Hypothalamus (tissue), 51 donors: ENCODE measurements at places on chromosomes 2 and 18.

DNA sequence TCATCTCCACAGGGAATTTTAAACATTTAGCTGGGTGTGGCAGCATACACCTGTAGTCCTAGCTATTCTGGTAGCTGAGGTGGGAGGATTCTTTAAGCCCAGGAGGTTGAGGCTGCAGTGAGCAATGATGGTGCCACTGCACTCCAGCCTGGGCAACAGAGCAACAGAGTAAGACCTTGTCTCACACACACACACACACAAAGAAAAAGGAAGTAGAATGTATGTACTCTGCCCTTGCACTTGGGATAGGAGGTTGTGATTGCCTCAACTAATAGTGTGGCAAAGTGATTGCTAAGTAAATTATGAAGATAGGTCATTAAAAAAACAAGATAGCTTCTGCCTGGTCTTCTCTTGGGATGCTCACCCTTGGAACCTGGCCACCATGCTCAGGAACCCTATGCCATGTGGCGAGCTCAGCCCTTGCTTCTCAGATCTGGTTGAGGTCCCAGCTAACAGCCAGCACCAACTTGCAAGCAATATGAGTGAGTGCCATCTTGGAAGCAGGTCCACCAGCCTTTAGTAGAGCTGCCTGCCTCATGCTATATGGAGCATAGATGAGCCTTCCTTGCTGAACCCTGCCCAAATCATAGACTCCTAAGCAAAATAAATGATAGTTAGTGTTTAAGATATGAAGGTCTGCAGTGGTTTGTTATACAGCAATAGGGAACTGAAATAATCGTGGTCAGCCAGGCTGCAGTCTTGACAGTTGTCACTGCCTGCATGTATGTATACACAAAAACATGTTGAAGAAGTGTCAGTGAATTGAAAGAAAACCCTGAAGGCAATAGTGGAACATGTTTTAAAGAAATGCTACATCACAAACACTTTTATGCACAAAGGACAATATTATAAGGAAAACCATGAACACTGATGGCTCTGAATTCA, 30.1 kb upstream of the PNO1 start:
- DNase-seq, result no peak

GRCh38 chr2:60461421-60462108, 91.9 kb downstream of the BCL11A start:
- DNase-seq, result no peak

- DNase-seq, result no peak
Measured at GRCh38 chr2:151032741-151033191, 228.9 kb downstream of the RBM43 start.

DNA sequence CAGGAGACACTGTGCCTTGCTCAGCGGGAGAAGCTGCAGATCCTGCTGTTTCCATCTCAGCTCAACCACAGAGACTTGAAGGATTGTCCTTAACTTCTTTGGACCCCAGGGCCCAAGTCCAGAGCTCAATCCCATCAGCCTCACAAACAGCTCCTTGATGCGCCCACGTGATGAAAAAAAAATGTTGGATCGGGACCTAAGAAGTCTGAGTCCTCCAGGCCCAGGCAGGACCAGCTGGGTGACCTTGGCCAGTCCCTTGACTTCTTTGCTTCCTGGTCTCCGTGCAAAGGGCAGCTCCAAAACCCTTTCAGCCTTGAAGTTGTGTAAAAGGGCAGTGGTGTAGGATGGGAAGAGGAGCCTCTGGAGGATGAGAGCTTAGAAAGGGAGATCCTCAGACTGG, 175.5 kb downstream of the ZFP36L2 start:
- no peak for DNase-seq
